ENCODE measurements at places on chromosomes 3 and 15.

DNA sequence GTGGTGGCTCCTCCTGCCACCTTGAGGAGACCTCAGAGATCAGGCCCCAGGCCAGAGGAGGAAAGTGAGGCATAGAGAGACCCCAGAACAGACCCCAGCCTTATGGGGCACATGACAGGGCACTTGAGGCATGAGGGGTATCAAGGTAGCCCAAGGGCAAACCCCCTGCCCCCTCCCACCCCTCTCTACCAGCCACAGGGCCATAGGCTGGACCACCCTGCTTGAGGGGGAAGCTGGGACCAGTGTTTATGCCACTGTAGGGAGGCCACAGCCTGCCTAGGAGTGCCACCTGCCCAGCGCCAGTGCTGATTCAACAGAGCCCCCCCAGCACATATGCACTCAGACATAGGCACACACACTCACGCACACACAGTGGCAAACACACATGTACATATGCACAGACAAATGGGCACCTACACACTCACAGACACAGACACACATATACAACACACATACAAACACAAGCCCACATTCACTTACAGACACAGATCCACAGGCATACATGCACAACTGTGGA is 10.3 kb downstream of the MYL3 start:
- no peak for DNase-seq

GRCh38 chr3:105137911-105138310 is 228.8 kb upstream of the ALCAM start:
- DNase-seq = no peak

- no peak for DNase-seq
These were observed 39.4 kb downstream of the FOXL2 start for GRCh38 chr3:138907539-138907938.

DNA sequence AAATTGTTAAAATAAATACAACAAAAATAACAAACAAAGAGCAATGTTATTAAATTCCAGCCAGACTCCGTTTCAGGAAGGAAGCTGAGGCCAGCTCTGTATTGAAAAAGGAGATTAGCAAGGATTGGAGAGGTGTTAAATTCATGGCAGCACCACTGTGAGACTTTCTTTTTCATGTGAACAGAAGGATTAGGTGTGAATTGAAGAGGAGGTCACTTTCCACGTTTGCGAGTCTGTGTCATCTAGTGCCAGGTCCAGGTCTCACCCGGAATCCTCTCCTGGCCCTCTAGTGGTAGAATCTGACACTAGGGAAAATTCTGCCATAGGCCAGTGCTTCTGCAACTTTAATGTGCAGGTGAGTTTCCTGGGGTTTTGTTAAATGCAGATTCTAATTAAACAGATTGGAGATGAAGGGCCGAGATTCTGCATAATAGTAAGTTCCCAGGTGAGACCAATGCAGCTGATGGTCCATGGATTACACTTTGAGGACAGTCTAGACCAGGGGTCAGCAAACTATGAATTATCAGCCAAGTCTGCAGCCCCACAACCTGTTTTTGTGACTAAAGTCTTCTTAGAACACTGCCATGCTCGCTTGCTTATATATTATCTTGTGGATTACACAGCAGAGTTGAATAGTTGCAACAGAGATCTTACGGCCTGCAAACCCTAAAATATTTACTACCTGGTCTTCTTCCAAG is 9.2 kb upstream of the SLC6A1 start:
- no peak for DNase-seq

GRCh38 chr3:136783708-136784191 is 31.6 kb upstream of the STAG1 start:
- DNase-seq = no peak

GRCh38 chr3:123679712-123680386 is 95.0 kb upstream of the HACD2 start:
- no peak for DNase-seq

GRCh38 chr3:124597273-124597672 is 133.0 kb upstream of the UMPS start:
- DNase-seq = no peak

DNA sequence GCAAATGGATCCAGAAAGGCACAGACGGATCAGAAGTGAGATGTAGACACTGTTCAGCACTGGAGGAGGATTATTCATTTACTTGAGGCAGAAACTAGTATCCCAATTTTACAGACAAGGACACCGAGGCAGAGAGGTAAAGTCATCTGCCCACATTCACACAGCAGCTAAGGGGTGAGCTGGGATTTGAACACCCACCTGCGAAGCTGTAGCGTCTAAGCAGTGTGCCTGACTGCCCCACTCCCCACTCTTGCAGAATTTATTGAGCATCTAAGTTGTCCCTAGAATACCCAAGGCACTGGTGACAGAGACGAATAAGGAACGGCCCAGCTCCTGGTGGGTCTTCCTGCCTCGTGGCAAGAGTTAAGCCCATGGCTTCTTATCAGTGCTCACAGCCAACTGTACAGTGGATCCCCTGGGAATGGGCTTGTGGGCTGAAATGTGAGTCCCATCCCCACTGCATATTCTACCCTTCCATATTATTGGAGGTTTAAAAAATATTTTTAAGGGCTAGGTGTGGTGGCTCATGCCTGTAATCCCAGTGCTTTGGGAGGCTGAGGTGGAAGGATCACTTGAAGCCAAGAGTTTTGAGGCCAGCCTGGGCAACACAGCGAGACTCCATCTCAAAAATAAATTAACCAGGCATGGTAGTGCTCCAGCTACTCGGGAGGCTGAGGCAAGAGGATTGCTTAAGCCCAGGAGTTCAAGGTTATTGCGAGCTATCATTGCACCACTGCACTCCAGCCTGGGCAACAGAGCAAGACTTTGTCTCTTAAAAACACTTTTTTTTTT is 77.6 kb downstream of the IQSEC1 start:
- DNase-seq = no peak

DNA sequence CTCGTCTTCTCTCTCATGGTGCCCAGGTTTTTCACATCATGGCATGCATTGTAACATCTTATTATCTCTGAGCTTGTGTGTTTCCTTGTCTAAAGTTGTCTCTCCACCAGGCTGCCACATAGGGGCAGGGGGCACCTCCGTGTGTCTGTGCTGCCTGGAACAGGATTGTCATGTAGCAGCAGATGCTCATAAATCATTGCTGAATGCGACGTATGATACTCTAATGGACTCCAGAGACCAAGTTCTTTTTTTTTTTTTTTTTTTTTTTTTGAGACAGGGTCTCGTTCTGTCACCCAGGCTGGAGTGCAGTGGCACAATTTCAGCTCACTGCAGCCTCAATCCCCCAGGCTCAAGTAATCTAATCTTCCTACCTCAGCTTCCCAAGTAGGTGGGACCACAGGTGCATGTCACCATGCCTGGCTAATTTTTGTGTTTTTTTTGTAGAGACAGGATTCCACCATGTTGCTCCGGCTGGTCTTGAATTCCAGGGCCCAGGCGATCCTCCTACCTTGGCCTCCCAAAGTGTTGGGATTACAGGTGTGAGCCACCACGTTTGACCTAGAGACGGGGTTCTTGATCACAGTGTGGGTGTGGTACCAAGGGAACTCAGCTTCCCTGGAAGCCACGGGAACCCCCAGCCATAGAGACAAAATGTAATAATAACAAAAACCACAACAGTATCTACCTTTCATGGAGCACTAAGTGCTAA is 4.7 kb upstream of the DNASE1L3 start:
- DNase-seq = no peak

DNA sequence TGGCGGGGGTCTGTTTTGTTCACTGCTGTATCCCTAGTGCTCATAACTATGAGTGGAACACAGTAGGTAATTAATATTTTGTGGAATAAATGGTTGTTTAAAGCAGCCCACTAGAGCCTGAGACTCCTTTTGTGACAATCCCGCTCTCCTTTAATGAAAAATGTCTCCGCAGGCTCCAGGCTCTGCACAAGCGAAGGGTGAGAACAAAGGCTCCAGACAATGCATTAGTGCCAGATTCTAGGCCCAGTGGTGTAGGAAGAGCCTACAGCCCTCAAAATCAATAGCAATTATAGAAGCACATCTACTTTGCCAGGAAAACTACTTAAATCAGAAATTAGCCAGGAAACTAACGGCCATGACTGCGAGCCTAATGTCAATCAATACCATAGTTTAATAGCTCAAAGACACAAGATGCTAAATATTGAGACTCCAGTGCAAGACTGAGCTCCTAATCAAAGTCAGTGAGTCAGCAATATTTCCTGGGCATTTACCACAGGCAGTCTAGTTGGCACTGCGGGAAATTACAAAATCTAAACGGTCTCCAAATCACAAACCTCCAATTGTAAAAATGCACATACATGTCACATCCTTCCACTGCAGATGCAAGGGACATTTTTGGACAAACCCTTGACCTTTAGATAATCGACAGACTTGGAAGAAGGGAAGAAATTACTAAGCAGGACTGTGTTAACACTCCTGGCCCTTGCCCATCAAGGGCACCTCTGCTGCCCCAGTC is 2.3 kb downstream of the ANXA2 start:
- DNase-seq = no peak

DNA sequence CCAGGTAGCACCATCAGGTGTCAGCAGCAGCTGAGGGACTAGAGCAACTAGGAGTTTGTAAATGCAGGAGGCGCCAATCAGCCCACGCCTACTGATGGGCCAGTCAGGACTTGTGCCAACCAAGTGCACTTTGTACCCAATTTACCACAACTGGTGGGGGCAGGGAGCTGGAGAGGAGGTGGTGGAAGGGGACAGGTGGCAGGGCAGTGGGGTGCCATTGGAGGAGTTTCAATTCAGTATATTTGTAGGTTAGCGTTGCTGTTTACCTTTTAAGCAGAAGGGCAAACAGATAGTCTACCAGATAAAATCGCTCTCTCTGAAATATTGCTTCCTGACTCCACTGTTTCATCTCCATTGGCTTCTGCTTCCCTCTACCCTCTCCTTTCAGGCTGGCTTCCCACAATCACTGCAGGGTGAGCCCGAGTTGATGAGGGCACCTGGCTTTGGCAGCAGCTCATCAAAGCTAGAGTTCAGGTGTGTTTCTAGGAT is 75.7 kb downstream of the TRIM69 start:
- DNase-seq = no peak

- no peak for DNase-seq
These were observed 332.1 kb downstream of the VGLL3 start for GRCh38 chr3:86658876-86659275.

GRCh38 chr3:196111939-196112386 is 30.1 kb upstream of the TFRC start:
- DNase-seq = no peak

- no peak for DNase-seq
These were observed 21.7 kb downstream of the PLAAT1 start for GRCh38 chr3:193262707-193263106.

- DNase-seq = no peak
These were observed 1.6 kb downstream of the GMPPB start for GRCh38 chr3:49721896-49722781.

- no peak for DNase-seq
These were observed 21.2 kb downstream of the GABRA5 start for GRCh38 chr15:26887926-26888666.

GRCh38 chr3:127573912-127574311 is 16.6 kb downstream of the TPRA1 start:
- no peak for DNase-seq

- no peak for DNase-seq
These were observed 2.5 kb upstream of the ISLR start for GRCh38 chr15:74170875-74171578.

DNA sequence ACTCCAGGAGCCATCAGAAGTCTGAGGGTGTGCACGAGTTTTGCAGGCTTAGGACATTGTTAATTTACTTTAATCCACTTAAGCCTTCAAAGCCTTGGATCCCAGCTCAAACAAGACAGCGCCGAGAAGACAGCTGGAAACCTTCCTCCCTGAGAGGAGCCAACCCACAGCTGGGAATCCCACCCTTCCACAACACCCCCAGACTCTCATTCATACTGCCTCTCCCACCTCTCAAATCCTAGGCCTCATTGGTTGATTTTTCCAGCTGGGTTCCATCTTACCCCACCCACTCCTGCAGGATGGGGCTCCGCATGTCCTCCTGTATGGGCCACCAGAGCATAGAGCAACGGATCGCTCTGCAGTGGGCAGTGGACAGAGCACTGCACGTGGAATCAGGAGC is 80.4 kb downstream of the SEMA5B start:
- no peak for DNase-seq

DNA sequence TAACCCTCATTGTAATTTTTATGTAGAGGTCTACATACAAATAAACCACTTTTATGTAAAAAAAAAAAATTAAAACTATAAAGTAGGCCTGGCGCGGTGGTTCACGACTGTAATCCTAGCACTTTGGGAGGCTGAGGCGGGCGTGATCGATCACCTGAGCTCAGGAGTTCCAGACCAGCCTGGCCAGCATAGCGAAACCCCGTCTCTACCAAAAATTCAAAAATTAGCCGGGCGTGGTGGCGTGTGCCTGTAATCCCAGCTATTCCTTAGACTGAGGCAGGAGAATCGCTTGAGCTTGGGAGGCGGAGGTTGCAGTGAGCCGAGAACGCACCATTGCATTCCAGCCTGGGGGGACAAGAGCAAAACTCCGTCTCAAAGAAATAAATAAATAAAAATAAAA is 766 bp upstream of the SLC12A6 start:
- DNase-seq = no peak

- no peak for DNase-seq
These were observed 272.4 kb upstream of the TPM1 start for GRCh38 chr15:62770111-62770660.

DNA sequence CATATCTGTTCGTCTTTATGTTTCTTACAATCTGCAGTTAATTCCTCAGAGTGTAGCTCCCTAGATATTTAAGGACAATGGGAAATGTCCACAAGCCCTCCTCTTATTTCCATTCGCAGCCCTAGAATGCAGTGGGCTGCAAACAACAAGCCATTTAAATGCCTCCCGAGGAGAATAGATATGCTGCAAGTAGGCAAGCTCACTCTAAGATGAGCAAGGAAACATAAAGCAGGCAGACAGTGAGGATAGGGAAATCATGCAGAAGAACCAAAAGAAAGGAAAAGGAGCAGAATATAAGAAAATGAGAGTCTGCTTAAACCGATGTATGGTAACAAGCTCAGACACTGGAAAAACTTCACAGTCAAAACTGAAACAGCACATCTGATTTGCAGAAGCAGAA is 561.9 kb downstream of the GBE1 start:
- DNase-seq = no peak

DNA sequence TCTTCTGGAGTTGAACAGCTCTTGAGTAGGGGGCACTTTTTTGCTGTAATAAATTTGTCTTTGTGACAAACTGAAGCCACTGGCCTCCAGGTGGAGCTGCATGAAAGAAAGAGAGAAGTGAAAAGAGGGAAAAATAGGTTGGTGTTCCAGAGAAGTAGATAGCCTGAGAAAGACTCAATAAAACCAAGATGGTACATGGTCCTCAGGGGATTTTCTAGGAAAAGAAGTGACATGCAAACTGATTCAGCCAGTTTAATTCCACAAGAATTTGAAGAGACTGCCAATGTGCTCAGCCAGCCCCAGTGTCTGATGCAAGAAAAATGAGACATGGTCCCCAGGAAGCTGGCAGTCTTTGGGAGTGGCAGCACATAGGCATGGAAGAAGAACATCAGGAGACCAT is 152.7 kb downstream of the CD47 start:
- no peak for DNase-seq

- DNase-seq = no peak
These were observed 870 bp upstream of the CHAC1 start for GRCh38 chr15:40952301-40952900.

Measured in activated CD8-positive, alpha-beta memory T cell treated with anti-CD3 and anti-CD28 coated beads, Interleukin-2, amount 50 U/mL, for 4 hours (primary cell).